ENCODE measurements at places on chromosomes 16 and 17.

DNA sequence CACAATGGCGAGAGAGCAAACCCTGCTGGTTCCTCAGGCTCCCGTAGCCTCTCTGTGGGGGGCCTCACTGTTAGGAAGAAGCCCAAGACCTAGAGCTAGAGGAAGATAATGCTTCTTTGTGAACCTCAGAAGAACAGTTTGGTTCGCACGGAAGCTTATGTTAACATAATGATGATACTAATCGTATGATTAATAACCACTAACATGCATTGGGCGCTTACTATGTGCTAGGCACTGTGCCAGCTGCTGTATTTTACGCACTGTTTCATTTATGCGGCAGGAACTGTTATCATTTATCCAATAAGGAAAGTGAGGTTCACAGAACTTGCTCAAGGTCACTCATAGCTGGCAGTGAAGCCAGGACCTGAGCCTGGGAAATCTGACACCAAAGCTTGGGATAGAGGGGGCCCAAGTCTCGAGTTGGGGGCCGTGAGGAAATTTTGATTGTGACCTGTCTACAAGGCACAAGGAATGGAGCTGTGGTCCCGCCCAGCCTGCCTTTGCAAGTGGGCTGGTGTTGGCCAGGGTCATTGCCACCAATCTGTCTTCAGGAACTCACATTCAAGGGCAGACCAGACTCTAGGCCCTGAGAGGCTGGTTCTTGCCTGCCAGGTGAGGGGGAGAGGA lies 6.8 kb downstream of the PRCD start:
- DNase-seq = no peak

- DNase-seq = no peak
These were observed 13.2 kb downstream of the DYNLRB2 start for GRCh38 chr16:80554033-80554432.

DNA sequence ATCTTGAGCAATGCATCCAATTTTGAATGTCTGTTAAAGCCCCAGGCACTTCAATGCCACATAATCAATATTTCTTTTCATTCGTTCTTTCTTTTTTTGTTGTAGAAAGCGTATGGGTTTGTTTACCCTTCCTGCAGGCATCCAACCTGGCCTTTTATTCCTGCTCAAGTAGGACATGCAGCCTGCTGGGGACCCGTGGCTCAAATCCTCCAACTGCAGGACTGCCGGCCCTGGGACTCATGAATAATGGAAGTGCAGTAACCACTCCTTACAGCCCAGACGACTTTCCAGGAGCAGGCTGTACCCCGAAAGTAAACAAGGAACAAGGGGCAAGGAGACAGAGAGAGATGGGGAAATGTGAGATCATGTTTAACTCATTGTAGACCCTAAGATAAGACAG lies 126.4 kb downstream of the SALL1 start:
- DNase-seq = no peak

DNA sequence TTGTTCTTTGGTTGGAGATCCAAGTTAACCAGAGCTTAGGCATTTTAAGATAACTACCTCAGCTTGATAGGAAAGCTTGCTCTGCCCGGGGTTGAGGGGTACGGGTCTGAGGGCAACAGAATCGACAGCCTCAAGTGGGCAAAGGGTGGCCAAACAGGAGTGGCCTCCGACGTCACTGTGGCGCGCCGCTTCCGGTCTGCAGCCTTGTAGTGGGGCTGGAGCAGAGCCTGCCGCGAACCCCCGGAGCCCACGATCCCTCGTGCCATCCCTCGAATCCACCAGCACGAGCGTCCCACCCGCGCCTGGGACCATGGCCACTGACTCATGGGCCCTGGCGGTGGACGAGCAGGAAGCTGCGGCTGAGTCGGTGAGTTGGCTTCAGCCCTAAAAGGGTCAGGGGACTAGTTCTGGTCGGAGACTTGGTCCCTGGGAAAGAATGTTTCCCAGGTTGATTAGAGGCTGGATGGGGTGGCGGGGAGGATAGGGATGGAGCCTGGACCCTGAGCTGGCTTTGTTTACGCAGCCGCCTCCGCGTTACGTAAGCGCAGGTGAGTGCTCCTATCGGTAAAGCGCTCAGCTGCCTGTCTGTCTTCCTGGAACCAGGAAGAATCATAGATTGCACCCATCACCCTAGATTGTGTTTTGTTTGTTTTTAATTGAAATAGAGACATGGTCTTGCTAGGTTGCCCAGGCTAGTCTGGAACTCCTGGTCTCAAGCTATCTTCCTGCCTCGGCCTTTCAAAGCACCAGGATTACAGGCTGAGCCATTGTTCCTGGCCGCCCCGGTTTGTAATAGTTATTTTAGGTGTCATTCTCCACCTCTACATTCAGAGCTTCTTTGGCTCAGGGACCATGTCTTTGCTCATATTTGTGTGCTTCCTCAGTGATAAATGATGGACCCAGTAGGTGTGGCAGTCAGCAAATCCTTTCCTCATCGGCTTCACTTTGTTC lies at the start of gene DDX19B:
TSS of gene DDX19B (plus strand) at position 199 of the 951 bp plus-strand sequence. CDS start at position 311, 112 bp downstream.
- DNase-seq = peak; percentile 22

DNA sequence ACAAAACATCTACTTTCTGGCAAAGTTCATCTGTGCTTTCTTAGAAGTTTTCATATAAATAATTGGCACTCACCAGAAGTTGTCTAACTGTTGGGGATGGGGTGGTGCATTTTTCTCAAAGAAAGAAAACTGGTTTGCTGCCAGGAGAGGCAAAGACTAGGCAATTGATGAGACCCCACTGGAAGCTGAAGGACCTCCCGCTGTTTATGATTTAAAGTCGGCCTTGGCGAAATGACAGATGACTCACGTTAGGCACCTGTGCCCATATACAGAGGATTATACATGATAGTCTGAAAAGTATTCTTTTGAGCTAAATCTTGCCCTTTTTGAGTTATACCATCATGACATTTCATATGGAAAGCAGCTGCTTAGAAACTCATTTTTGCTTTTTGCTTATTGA lies 193.0 kb upstream of the ZFHX3 start:
- no peak for DNase-seq

DNA sequence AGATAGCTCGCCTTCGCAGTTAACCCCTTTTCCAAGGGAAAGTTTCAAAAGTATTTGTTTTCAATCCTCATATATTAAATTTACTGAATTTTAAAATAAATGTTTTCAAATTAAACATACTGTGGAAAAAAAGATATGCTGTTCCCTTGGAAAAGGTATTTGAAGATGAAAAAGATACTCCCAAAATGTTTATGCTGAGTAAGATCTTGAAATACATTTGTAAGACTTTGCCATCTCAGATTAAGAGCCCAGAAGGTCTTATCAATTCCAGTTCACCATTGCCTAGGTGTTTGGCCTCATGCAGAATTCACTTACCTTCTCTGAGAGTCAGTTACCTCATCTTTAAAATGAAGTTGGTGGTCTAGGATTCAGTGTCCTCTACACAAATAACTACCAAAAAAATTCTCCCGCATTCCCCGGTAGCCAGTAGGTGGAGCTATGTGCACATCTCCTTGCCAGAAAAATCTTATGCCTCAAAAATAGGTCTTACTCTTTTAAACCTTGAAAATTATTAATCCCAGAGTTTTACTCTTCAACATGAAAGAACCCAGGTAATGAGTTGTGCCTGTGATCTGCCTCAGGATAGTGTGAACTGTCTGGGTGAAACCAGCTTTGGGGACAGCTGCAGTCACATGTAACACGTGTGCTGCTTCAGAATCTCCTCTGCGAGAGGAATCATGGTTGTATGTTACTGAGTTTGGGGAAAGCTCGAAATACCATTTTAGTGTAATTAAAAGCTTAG lies 178.3 kb downstream of the MRTFB start:
- no peak for DNase-seq

- DNase-seq = no peak
These were observed 9.7 kb upstream of the DCAF7 start for GRCh38 chr17:63540590-63540989.

DNA sequence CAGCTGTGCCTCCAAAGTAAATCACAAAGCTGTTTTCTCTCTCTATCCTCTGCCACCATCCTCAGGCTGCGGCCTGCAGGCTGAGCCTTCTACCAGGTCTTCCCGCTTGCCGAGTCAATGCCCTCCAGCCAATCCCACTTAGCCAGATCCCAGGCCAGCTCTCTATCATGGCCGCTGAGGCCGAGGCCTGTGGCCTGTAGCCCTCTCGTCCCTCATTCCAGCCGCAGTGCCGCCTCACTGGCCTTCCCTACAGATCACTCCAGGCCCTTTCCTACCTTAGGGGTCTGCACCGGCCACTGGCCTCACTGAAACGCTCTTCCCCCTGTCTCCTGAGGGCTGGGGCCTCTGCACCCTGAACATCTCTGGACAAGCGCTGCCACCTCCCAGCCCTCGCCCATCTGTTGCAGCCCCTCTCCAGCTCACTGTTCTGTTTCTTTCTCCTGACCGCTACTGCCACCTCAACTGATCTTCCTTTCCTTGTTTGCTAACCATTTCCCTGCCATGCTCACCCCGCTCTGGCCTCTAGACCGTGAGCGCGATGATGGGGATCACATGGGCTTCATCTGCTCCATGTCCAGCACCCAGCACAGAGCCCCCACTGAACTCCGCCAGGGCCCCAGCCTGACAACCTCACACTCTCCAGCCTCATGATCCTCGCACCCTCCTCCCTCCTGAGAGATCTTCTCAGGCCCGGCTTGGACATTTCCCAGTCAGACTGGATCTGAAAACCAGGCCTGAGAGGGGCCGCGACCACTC lies 8.5 kb downstream of the KNOP1 start:
- DNase-seq = no peak

- no peak for DNase-seq
These were observed 16.3 kb upstream of the SALL1 start for GRCh38 chr16:51167170-51167895.

DNA sequence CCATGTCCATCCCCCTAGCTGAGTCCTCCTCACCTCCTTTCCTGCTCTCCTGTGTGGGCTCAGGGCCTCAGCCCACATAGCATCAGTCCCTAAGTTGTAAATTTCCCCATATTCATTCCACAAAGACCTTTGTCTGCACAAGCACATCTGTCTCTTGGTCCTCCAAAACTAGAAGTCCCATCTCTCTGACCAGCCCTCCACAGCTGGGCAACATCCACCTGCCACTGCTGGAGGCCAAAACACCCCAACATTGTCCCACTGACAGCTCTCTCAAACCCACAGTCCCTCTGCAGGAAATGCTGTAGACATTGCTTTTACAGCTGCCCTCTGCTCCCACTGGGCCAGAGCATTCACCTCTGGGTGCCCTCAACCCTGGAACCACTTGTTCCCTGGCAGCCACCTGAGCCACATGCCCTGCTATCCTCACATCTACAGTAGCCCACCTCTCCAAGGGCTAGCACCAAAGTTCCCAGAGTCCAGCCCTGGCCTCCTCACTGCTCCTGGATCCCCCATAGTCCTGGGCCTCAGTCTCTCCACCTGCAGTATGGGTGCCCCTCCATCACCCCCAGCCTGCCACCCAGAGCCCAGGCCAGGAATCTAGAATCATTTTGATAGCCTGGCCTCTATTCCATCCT lies 1722.7 kb downstream of the TP53TG3F start:
- no peak for DNase-seq

GRCh38 chr17:62670202-62670821 lies 42.8 kb downstream of the MRC2 start:
- DNase-seq = no peak

DNA sequence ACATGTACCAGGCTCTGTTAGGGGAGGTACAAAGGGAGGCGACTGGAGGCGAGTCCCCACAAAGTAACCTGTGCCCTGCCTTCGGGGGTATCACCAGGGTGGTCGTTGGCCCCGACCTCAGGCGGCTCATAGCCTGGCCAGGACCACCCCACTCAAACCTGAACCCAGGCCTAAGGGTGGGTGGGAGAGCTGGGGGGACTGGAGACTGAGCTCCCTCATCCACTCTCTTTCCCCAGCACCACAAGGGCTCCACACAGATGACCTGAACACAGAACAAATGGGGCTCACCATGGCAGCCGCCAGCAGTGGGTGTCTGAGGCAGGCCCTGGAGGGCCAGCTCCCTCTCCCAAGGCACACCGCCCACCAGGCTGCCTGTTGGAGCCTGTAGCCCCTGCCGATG lies 120.6 kb upstream of the TNRC6C start:
- DNase-seq = no peak

GRCh38 chr16:265002-265529 lies 10.7 kb downstream of the RGS11 start:
- DNase-seq = no peak

GRCh38 chr16:87707097-87707496 lies 58.7 kb downstream of the KLHDC4 start:
- DNase-seq = no peak

DNA sequence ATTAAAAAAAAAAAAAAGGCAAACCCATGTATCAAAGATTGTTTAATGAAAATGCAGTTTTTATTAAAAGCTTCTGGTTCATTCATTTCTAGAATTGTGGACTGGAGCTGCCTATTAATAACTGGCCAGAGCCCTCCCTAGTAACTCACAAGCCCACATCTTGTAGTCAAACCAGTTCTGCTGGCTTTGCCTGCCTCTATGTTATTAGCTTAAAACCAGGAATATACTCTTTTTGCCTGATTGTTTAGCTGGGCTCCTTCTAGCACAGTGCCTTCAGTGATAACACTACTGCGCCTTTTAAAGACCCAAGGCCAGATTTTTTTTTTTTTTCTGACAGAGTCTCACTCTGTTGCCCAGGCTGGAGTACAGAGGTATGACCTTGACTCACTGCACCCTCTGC lies 26.0 kb downstream of the TAC4 start:
- no peak for DNase-seq

Data from NCI-H774 (cell line).